GM04503 (cell line): ENCODE measurements at places on chromosomes 6 and 20.

- DNase-seq, result no peak
Observed at GRCh38 chr6:111033628-111034289, 51.9 kb downstream of the RPF2 start.

DNA sequence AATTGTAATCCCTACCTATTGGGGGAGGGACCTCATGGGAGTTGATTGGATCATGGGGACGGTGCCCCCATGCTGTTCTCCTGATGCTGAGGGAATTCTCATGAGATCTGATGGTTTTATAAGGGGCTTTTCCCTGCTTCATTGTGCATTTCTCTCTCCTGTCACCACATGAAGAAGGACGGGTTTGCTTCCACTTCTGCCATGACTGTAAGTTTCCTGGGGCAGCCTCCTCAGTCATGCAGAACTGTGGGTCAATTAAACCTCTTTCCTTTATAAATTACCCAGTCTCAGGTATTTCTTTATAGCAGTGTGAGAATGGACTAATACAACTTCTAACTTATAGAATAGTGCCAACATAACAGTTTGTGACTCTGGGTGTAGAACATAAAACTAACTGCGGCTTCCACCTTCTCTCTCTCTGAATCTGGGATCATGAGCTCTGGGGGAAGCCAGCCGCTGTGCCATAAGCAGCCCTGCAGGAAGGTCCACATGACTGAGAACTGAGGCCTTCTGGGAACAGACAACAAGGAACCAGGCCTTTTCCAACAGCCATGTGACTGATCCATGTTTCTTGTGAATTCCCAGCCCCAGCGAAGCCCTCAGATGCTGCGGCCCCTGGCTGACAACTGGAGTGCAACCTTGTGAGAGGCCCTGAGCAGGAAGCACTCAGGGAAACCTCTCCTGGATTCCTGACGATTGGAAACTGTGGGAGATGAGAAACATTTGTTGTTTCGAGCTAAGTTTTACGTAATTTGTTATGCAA, 3.4 kb upstream of the HLA-A start:
- no peak for DNase-seq

DNA sequence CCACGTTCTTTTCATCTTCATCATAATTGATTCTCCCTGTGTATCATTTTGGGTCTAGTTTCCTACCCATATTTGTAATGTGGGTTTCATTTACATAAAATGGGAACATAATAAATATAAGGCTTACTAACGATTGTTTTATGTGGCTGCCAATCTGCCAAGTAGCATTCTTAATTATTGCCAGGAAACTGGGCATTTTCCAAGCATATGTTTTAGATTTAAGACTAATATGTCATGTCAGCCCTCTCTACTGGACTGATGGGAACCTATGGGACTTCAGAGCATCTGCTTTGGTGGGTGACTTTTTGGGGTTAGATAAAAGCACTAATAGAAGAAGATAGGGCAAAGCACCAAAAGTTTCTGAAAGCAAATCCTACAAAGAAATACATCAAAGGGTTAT, 157.5 kb downstream of the TBX18 start:
- DNase-seq, result no peak

DNA sequence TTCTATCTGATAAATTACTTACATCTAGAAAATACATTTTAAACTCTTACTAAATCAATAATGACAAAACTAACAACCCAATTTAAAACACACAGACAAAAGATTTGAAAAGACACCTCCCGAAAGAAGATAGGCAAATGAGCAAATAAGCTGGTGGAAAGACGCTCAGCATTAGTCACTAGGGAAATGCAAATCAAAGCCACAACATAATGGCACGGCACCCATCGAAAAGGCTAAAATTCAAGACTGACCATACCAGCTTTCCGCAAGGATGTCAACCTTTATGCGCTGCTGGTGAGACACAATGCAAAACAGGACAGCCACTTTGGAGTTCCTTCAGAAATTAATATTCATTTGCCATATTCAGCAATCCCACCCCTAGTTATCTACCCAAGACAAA, 25.9 kb downstream of the TAF4 start:
- no peak for DNase-seq

DNA sequence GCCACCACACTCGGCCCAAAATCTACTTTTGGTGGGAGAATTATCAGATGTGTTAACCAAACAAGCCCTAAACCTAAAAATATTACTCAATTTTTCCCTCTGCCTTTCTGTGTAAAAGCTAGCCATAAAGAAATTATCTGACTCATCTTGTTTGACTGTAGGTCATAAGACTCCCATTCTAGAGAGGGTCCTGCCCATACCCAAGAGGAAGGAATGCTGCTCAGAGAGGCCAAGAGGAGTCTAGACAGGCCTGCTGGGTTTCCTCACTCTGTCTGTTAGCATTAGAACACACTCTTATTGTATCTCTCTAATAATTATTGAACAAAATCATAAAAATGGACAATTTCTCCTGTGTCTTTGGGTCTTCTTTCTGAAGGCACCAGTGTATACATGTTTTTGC, 26.1 kb downstream of the C6orf141 start:
- DNase-seq, result no peak

GRCh38 chr20:19414600-19414999, 202.2 kb downstream of the SLC24A3 start:
- no peak for DNase-seq

DNA sequence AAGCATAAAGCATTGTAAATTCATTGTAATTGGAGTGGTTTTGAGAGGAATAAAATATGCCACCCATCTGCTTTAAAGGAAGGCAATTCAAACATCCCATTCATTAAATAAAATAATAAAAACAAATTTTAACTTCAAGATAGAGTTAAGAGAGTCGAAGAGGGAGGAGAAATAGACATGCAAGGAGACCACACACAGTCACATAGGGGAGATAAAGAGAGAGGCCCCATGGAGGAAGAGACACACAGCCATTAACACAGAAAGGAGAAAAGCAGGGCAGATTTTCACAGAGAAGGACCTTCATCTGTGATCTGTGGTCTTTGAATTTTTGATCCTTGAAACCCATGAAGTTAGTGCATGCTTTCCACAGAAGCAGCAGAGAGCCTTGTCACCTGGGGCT, 214.3 kb upstream of the TCF21 start:
- DNase-seq, result no peak

- no peak for DNase-seq
Observed at GRCh38 chr6:72245565-72245964, 359.2 kb downstream of the RIMS1 start.

- no peak for DNase-seq
Observed at GRCh38 chr6:129695373-129696027, 14.5 kb downstream of the ARHGAP18 start.

DNA sequence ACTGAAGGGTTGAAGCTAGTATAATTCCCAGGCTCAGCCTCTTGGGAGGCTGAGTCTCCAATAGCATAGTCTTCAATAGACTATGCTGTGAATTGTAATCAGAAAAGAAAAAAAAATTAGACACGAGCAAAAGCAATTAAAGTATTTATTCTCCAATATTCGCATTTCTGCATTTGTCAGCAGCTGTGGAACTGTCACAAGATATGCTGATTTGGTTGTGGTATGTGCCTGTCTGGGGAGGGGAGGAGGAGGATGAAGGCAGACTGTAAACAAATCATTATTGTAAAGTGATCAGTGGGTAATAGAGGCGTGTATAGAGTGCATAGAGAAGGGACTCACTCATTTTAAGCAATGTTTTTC, 10.1 kb upstream of the BICRAL start:
- no peak for DNase-seq

- no peak for DNase-seq
Observed at GRCh38 chr20:1803061-1803931, 91.9 kb upstream of the SIRPA start.

DNA sequence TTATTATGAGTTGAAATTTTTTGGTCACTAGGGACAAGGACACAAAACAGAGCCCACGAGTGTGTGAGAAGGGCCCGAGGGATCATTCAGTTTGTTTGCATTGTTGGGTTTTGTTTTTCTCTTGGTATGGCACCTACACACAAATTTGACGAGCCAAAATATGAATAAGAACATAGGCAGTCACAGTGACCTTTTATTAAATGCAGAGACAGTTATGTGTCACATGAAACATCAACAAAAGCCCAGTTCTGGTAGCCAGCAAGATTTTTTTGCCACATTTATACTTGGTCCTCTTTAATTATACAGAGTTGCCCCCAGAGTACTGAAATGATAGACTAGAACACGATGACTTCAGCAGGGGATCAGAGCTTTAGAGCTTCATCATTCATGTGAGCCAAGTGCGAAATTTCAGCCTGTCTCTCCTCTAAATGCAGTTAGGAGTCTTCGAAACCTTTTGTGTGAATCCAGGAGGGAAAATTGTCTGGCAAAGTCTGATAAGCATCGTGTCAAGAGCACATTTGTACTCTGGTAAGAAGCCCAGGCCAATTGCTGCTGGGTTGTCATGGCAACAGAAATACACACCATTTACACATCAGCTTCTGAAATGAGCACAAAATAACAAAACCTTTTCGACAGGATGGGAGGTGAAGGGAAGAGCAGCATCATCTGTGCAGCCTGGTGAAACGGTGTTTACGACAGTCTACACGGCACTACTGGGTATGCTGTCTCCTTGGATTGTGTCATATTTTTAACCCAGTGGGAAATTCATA, 79.2 kb upstream of the RIPOR2 start:
- peak; percentile 79 for DNase-seq

DNA sequence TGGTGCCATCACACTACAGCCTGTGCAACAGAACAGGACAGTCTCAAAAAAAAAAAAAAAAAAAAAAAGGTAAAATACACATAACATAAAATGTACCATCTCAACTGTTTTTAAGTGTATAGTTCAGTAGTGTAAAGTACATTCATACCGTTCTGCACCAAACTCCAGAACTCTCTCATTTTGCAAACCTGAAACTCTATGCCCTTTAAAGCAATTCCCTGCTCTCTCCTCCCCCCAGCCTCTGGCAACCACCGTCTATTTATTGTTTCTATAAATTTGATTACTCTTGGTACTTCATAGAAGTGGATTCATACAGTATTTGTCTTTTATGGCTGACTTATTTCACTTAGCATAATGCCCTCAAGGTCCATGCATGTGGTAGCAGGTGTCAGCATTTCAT, 12.9 kb downstream of the RIPOR2 start:
- DNase-seq, result no peak

DNA sequence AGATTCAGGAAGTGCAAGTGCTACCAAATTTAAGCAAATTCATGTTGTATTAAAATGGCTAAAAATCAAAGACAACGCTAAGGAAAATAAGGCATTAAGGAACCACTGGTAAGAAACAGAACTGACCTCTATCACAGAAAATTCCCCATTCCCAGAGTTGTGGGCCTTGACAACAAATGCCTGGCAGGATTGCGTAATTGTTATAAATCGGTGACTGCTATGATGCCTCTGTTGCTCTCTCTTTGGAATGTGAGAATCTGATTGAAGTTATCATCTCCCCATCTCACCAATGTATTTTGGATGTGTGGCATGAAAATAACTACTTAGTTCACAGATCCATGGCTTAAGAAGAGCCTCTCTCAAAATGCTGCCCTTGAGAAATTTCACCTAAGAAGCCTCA, 257.3 kb downstream of the OGFRL1 start:
- no peak for DNase-seq

- no peak for DNase-seq
Observed at GRCh38 chr6:75437421-75437891, 56.1 kb downstream of the FILIP1 start.

DNA sequence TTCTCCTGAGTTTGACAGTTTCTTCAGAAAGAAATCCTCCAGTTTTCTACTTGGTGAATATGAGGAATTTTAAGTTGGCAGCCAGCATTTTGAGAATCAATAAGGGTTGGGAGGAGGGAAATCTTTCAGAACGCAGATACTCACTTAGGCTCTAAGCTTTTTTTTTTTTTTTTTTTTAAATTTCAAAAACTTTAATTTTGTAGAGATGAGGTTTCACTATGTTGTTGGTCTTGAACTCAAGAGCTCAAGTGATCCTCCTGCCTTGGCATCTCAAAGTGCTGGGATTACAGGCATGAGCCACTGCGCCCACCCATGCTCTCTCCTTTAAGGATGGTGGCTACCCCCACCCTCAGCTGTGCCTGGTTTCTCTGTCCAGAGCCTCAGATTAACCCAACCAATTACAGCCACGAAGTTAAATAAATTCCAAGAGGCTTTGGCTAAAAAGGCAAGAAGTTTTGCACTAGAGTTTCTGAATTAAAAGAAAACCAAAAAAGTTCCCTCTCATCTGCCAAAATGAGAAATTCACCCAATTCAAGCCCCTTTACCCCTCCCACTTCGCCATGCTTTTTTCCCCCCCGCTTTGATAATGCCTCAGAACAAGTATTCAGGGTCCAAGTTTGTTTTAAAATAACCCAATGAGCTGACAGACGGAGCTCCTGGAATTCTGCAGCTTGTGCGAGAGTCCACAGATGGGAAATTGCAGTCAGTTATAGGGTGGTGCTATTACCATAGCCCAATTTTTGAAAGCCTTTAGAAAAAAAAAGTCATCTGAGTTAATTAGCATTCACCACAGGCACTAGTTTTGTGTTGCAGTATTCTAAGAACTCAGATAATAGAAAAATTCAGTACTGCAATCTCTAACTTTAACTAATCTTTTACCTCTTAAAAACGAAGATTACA, 94.3 kb upstream of the BEND3 start:
- no peak for DNase-seq

DNA sequence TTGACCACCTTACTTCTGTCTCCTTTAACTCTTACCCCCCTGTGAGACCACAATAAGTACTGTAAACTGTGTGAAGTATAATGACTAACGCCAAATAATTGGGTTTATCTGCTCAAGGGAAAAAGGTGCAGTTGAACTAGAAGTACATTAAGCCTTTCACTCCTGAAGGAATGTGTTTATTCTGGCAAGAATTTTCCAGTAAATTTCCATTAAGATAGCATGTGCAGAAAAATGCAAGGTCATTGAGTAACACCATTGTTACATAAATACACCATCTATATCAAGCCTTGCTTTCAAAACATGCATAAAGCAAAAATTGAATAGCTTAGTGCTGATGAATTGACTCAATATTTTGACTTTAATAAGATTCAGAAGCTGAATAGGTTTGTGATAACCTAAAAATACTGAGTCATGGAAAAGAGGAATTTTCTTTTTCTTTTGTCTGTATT, 65.4 kb downstream of the ARHGAP18 start:
- peak; percentile 45 for DNase-seq

- peak; percentile 36 for DNase-seq
Observed at GRCh38 chr20:18524646-18525045, 16.9 kb downstream of the SEC23B start.

GRCh38 chr6:24902782-24903181, 33.0 kb downstream of the RIPOR2 start:
- DNase-seq, result peak; percentile 79

GRCh38 chr20:43925215-43925614, 10.6 kb downstream of the TOX2 start:
- no peak for DNase-seq

- DNase-seq, result no peak
Observed at GRCh38 chr6:82461536-82461935, 97.9 kb downstream of the TPBG start.

DNA sequence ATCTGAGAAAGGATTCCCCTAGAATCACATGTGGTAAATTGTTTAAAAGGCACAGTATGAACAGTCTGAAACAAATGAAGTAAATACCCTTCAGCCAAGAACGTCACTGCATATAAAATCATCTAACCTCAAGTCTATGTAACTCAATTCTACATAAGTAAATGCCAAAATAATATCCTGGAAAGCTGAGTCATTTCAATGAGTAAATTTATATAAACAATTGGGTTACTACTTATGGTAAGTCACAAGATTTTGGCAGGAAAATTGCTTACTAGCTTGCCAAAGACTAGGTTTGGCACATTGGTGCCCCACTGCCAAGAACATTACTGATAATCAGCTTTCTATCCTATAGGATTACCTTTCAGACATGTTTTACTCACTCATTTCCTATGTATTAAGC, 8.4 kb downstream of the GMDS start:
- peak; percentile 33 for DNase-seq

- no peak for DNase-seq
Observed at GRCh38 chr6:3250231-3250675, 8.5 kb upstream of the PSMG4 start.
